ENCODE measurements at places on chromosomes 13 and 19. TPM values are rescaled to one million over a fixed set of nuclear protein-coding genes. Genes with fewer than 3 reads are reported as not detected.

The ZNF418 gene
- 1.5 TPM for total RNA-seq

The DIAPH3 gene
- total RNA-seq: 24.2 TPM

The HCST gene
- 93.1 TPM for total RNA-seq

The SLC25A41 gene
- total RNA-seq: 0.23 TPM

Data from T-helper 2 cell treated with Interferon-gamma antibody and Interleukin-4, amounts not matched to agents 100 ng/mL and 5 ng/mL, for 36 hours (primary cell).